Fibroblast of villous mesenchyme (primary cell): ENCODE measurements at places on chromosomes 2 and 18. TPM values are rescaled to one million over a fixed set of nuclear protein-coding genes. Genes with fewer than 3 reads are reported as not detected.

DNA sequence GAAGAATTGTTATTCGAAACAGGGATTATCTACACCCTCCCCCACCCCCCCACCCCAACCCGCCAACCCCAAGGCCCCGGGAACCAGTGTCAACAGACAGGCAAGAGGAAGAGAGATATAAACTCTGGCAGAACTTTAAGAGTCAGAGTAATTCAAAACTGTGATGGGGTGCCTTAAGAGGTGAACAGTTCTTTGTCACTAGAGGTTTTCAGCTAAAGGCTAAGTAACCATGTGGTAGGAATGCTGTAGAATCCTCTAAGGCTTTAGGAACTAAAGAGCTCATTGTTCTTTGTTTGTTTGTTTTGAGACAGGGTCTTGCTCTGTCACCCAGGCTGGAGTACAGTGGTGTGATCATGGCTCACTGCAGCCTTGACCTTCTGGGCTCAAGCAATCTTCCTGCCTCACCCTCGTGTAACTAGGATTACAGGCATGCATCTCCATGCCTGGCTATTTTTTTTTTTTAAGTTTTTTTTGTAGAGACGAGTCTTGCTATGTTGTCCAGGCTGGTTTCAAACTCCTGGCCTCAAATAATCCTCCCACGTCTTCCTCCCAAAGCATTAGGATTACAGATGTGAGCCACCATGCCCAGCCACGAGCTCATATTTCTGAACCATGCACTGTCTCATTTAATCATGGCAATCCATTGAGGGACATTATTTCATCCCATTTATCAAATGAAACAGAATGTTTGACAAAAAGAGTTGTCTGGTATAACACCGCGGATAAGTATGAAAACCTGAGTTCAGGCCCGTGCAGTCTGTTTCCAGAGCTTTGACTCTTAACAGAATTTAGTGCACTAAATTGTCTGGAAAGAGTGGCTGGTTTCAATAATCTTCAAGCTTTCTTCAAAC lies 20.8 kb upstream of the TMEM17 start:
- no peak for DNase-seq

- no peak for DNase-seq
Observed at GRCh38 chr2:51620796-51621195, 588.9 kb upstream of the NRXN1 start.

The OR6B2 gene
- not detected in 2 replicates for total RNA-seq

The CD8B2 gene
- total RNA-seq: not detected in 2 replicates

The SLC9A4 gene
- total RNA-seq: under 0.01 TPM in 1 of 2 replicates, not detected in the other
